ENCODE measurements at places on chromosomes 5 and 9.
A peak's percentile ranks its signal among the peaks of the same experiment; 100 is the strongest.

DNA sequence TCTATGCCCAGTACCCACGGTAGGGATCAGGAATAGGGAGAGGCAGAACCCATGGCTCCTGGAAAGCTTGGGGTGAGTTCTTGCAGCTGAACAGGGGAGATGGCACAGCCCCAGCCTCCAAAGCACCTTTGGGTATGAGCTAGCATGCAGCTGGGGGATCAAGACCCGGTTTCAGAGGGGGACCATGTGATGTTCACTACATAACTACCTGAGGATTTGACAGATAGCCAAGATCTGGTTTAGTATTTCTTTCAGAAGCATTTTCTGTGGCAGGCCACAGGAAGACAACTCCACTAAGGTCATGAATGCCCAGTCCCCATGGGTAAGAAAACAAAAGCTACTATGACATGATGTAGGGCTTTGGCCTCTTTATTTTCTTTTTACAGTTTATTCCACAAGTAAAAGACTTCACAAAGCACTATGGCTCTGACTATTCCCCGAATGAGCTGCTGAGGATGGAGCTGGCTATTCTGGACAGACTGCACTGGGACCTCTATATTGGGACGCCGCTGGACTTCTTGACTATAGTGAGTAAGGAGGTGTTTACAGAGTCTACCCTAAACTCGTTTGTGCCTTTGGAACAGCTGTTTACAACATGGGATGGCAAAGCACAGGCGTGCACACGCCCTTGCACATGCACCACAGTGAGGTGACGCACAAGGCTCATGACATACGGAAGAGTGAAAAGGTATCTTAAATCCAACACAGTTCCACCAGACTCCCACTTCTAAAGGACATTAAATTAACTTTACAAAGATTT is 3.4 kb downstream of the CCNI2 start:
- DNase-seq: no peak

DNA sequence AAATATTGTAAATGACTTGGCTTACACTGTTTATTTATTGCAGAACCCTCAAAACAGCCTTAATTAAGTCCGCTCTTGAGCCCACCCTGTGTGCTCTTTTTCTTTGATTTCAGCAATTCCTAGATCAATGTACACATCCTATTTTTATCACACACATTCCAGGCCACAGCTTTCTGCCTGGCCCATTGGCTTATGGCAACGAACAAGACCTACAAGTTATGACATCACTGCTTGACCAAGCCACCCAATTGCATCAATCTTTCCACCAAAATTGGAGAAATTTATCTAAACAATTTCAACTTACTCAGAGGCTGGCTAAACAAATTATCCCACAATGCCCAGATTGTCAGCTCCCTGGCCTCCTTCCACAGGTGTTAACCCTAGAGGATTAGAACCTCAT is 158.4 kb downstream of the CPLANE1 start:
- no peak for DNase-seq

DNA sequence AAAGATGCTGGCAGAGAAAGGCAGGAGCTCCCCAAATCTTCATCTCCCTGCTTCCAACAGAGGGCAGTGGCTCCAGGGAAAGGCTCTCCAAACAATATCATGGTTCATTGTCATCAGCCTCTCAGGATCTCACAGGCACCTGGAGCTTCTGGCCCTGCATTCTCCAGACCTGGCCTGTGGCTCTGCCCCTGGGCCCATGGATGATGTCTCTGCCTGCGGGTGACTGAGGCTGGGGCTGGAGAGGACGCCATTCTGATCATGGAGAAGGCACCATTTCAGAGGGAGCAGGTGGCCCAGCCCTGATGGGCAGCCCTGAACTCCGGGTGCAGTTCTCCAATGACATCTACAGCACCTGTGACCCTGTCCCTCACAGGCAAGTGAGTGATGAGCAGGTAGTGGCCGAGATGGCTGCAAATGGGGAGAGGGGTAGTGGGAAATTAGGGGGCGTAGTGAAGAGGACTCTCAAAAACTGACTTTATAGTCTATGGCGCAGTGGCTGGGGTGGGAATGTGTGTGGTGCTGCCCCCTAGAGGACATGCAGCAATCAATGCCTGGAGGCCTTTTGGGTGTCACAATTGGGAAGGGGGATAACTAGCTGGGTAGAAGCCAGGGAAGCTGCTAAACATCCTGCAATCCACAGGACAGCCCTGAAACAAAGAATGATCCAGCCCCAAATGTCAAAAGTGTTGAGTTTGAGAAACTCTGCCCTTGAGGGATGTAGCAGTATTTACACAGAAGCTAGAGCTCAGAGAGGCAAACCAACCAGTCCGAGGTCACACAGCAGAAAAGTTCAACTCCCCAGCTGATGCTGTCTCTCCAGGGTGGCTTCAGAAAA is 3.2 kb downstream of the SH3PXD2B start:
- DNase-seq: no peak

GRCh38 chr9:89388084-89388867 is 70.0 kb downstream of the SECISBP2 start:
- no peak for DNase-seq

- no peak for DNase-seq
Measured at GRCh38 chr9:91163444-91163772, 198.3 kb downstream of the AUH start.

- no peak for DNase-seq
Measured at GRCh38 chr5:113157886-113158285, 181.3 kb downstream of the DCP2 start.

- DNase-seq: no peak
Measured at GRCh38 chr5:66620711-66621110, 24.5 kb downstream of the MAST4 start.

DNA sequence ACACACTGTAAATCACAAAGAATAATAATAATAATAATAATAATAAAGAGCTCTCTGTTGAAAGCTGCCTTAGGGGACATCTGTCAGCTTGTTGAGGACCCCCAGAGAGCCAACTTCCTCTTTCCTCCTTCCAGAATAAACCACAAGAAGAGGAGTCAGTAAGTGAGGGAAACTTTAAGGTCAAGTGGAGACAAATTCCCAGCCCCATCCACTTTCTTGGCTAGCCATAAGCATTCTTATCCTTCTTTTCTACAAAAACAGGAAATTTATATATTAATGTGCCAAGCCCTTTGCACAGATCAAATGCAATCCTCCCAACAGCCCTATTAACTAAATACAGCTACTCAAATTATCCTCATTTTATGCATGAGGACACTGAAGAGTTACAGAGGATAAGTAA is 9.4 kb upstream of the C5orf58 start:
- DNase-seq: no peak

DNA sequence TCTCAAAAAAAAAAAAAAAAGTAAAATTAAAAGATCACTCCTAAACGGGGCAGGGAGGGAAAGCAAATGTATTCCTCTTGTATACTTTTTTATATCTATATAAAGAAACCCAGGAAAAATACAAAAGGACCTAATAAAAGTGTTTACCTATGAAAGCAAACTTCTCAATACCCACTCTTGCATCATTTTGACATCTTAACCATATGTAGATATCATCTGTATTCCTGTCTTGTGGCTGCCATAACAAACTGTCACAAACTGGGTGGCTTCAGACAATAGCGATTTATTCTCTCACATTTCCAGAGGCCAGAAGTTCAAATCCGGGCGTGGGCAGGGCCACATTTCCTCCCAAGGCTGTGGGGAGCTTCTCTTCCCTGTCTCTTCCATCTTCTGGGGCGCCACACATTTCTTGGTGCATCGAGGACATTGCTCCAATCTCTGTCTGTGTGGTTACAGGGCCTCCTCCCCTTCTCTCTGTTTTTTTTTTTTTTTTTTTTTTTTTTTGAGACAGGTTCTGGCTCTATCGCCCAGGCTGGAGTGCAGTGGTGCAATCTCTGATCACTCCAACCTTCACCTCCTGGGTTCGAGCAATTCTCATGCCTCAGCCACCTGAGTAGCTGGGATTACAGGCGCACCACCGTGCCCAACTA is 58.4 kb upstream of the IL17B start:
- no peak for DNase-seq

- no peak for DNase-seq
Measured at GRCh38 chr5:97009212-97009898, 73.5 kb downstream of the LNPEP start.

- no peak for DNase-seq
Measured at GRCh38 chr5:608429-609370, 3.4 kb upstream of the CEP72 start.

DNA sequence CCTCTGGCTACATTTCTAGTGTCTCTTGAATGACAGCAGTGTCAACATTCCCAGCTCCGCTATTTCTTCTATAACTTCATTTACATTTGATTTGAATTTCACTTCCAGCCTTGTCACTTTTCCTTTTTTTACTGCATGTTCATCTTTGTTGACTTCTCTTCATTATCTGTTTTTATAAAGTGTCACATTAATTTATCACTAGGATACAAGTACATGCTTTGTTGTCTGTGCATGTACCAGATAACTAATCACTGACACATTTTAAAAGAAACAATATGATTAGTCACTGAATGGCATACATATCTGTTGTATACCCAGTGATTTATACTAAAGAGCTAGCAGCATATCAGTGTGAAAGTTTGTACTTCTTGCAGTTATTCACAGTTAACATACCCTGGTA is 29.1 kb downstream of the ARSK start:
- no peak for DNase-seq

- DNase-seq: no peak
Measured at GRCh38 chr9:36625006-36625615, 52.4 kb downstream of the MELK start.

DNA sequence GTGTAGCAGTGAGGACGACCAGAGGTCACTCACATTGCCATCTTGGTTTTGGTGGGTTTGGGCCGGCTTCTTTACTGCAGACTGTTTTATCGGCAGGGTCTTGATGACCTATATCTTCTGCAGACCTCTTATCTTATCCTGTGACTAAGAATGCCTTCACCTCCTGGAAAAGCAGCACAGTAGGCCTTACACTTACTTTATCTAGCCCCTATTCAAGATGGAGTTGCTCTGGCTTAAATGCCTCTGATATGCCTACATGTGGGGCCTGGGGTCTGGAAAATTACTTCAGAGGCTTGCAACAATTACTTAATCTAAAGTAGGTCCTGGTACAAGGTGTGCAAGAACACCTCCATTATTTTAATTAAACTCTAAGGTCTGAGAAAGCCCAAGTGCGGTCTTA is 86.9 kb upstream of the IL12B start:
- no peak for DNase-seq

GRCh38 chr5:123434796-123435195 is 11.6 kb upstream of the CEP120 start:
- no peak for DNase-seq

DNA sequence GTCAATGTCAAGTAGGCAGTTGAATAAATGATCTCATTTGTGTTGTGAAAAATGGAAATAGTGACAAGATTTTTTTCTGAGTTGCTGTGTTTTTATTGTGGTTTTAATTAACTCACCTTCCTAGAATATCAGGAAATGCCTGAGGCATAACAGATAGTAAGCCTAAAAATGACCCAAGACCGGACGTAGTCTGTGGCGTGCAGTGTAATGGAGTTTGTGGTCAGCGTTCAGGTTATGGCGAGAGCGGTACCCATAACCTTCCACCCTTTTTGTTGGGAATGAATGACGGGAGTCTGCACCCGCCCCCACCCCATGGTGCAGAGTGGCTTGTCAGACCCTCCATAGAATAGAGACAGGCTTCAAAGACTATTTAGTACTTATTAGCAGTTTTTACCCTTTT is 119.3 kb downstream of the GALNT10 start:
- DNase-seq: no peak

- DNase-seq: peak; percentile 91
Measured at GRCh38 chr9:88732128-88732527, 197.2 kb downstream of the NXNL2 start.

DNA sequence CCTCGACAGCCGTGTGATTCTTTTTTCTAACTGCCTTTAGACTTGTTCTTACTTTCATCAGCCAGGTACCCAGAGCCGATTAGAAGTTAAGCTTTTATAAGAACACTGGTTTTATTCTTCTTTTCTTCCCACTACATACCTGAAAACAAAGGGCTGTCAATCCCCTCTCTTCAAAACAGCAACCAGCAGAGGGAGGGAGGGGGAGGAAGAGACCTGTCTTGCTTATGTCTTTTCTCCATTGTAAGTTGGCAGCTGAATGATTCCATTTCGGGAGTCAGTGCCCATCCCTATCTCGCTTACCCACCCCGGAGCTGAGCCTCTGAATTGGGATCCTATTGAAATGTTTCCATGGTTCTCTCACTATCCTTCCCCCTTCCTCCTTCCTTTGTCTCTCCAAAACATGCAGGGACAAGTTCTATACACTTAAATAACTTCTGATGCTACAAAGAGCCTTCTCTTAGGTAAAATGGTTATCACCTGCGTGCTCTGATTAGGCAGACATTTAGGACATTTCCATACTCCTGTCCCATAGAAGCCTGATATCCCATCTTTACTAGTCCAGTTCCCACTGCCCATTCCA is 83.9 kb upstream of the WWC1 start:
- DNase-seq: no peak

DNA sequence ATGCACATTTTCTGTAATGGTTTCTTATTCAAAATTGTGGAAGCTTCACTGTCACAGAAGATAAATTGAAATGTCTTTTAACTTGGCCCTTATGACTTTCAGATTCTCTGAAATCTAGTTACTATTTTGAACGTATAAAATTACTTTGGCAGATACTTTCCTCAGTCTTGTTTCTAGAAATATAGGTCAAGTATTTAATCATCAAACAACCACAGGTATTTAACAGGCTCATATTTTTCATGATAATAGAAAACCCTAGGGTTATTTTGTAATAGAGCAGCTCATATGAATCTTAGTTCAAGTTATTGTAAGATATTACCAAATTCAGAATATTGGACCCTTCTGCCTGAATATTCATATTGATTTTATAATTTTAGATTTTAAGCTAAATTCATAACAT is 236.0 kb upstream of the CDH18 start:
- no peak for DNase-seq

DNA sequence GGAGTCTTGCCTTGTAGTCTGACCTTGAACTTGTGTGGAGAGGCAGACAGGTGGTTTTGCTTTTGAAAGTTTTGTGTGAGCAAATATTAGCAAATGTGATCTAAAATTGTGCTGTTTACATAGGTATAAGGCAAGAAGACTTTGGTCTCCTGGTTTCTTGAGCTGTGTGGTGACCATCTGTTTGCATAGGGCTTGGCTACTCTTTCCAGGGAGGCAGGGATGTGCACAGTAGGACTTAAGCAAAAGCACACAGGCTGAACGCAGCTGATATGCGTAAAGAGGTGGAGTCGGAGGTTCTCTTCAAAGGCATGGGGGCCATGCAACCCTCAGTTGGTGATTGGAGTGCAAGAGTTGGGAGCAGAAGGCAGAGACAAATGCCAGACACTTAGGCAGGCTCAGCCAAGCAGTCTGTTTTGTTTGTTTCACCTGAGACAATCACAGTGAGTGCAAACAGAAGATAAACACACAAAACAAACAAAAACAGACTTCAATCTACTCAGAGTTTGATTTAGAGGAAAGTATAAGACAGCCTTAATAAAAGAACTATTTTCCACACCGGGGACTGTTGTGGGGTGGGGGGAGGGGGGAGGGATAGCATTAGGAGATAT is 744.2 kb downstream of the MTRR start:
- DNase-seq: no peak

DNA sequence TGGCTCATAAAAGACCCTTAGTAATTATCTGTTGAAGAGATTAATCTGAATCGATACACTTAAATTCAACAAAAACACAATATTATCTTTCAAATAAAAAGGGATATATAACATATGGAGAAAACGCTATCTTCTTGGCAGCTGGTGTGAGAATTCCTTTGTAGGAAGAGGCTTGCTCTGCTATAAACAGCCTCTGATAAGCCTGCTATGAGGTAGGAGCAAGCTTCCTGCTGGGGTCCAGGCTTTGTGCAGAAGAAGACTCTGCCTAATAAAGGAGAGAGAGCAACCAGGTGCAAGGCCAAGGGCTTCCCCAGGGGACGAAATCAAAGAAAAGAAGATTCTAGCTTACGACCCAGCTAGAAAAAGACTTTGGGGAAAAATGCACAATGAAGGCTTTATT is 43.3 kb upstream of the SSBP2 start:
- DNase-seq: no peak

Measured in smooth muscle cell of the brain vasculature (primary cell).